Endodermal cell (in vitro differentiated cells): ENCODE measurements at places on chromosomes 6 and 20.

DNA sequence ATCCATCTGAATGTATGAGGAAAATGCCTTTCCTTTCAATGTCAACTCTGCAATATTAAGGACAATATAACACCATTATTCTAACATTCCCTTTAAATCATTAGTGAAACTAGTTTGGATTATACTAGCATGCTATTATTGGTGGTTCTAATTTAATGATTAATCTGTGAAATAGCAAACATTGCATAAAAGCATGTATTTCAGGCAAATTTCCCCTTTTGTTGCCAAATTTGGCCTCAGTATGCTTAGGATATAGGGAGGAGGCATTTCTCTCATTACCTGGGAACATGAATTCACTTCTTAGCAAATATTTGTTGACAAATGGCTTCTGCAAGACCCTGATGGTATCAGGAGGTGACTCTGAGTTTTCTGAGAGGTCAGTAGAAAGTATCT is 1.6 kb downstream of the TPMT start:
- DNase-seq, result no peak

GRCh38 chr20:20130399-20130798 is 78.1 kb downstream of the CFAP61 start:
- peak; percentile 57 for DNase-seq

DNA sequence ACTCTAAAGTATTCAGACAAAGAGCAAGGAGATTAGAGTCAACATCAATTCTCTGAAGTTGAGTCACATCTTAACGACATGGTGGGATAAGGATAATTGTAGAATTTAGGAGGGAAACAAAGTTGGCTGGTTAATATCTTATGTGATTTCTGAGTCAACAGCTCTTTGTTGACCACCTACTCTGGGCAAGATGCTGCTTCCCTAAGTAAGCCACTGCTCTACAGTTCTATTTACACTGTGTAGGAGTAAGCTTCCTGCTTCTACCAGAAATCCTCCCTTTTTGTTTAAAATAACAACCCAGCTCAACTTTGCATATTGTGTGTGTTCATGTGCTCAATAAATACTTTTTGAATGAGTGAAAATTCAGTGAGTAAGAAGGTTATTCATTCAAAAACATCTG is 3.1 kb downstream of the HS3ST5 start:
- no peak for DNase-seq

- DNase-seq, result no peak
Observed at GRCh38 chr6:131638013-131638412, 911 bp downstream of the ENPP3 start.

DNA sequence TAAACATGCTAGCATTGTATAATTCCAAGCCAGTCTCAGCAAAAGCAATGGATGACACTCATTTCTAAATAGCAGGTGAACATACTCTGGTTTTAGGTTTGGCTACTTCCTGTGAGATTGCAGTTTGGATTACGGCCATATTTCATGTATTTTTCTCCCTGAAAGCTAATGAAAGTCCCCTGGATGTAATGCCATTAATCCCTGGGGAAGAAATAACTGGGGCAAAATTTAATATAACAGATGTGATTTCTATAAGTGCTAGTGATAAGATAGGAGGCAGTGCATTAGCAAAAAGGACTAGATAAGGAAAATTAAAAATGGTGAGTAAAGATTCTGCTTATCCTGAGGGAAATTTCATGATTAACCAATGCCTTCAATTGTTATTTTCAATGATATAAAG is 238.2 kb downstream of the ADGRB3 start:
- DNase-seq, result no peak

GRCh38 chr6:44734886-44735629 is 347.6 kb downstream of the CDC5L start:
- no peak for DNase-seq

GRCh38 chr6:36853325-36853724 is 14.1 kb upstream of the CPNE5 start:
- DNase-seq, result peak; percentile 31

GRCh38 chr6:154450498-154450897 is 60.0 kb downstream of the CNKSR3 start:
- DNase-seq, result no peak

- no peak for DNase-seq
Observed at GRCh38 chr6:78867020-78867369, 356 bp upstream of the IRAK1BP1 start.

- no peak for DNase-seq
Observed at GRCh38 chr20:15440049-15440820, 1102.8 kb upstream of the FLRT3 start.

GRCh38 chr6:141174932-141175331 is 957.8 kb upstream of the GJE1 start:
- DNase-seq, result no peak

GRCh38 chr6:151108548-151108947 is 131.2 kb upstream of the AKAP12 start:
- peak; percentile 55 for DNase-seq

GRCh38 chr6:4280707-4281106 is 145.3 kb upstream of the ECI2 start:
- peak; percentile 26 for DNase-seq

GRCh38 chr6:30887901-30888815 is 3.8 kb downstream of the DDR1 start:
- no peak for DNase-seq

DNA sequence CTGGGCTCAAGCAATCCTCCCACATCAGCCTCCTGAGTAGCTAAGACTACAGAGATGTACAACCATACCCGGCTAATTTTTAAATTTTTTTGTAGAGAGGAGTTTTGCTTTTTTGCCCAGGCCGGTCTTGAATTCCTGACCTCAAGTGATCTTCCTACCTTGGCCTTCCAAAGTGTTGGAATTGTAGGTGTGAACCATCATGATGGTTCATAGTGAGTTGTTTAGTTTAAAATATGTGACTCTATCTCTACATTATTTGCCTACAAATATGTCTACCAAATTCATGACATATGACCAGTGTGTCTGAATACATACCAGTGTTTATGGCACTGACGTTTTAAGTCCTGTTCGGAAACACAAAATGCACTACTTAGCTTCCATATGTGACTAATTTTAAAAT is 154.9 kb downstream of the GMPR start:
- no peak for DNase-seq

- no peak for DNase-seq
Observed at GRCh38 chr6:52616059-52616690, 39.3 kb upstream of the TRAM2 start.

- DNase-seq, result peak; percentile 99
Observed at GRCh38 chr20:31833130-31833930, 12.1 kb downstream of the FOXS1 start.

- no peak for DNase-seq
Observed at GRCh38 chr6:108699290-108700041, 138.7 kb downstream of the FOXO3 start.

DNA sequence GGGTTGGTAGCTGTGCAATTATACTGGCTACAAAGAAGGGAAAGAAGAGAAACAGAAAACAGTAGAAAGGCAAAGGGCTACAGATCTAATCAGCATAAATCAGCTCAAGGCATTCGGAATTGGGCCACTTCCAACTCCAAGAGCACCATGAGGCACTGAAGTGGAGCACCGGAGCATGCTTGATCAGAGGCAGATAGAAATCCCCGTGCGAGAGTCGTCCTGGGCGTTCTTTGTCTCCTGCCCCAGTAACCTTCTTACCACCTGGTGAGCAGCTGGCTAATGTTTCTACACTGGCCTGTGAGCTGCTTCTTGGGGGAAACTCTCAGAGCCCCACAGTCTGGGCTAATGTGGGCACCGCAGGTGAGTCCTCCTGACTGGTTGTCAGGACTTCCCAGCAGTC is 16.7 kb downstream of the NEDD9 start:
- DNase-seq, result no peak

- no peak for DNase-seq
Observed at GRCh38 chr6:73394577-73395354, at the start of gene DDX43. Gene DDX43 (plus strand): TSS chr6:73394828. CDS start chr6:73394906, 78 bp downstream.

DNA sequence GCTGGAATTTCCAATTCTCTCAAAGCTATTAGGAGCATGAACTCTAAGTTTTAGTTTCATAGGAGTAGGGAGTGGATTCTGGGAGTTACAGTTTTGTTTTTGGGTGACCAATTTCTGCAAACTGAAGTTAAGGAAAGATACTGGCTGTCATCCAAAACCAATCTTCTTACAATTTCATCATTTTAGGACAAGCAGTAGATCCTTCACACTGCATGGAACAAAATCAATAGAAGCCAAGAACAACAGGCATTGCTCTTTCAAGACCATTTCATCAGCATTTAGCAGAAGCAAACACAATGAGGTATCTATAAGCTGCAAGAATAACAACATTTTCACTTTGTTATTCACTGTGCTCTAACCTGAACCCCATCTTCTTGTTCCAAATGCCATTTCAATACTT is 173.0 kb downstream of the GMDS start:
- no peak for DNase-seq

GRCh38 chr6:26033941-26034354 is 53.3 kb upstream of the HFE start:
- DNase-seq, result peak; percentile 71

DNA sequence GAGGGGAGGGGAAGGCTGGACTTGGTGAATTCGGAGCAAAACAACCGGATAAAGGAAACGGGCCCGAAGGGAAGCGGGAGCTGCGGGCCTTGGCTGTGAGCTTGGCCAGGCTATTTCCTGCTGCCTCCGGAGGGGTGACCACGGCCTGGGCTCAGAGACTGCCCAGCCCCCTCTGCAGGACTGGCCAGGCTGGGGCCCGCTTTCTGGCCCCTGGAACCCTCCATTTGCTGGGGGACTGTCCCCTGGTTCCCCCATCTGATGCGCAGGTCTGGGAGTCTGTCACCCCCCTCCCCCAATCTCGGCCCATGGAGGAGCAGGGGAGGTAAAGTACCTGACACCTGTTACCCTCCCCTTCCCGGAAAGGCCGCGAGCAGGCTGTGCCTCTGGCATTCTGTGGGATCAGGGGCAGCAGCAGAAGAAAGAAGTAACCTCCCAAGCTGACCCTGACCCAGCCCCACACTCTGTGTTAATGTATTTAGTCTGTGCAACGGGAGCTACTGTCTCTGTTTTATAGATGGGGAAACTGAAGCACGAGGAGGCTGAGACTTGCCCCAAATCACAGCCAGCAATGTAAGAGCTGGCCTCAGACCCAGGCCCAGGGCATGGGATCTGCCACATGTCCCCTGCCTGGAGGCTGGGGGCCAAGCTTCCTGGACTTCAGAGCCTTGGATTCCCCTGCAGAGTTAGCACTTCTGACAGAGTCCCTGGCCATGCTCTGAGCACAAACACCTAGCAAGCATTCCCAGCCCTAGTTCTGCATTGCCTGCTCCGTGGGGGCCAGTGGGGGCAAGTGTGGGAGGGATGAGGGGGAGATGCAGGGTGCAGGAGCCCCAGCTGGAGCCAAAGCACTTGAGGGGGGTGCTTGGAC is 3.5 kb downstream of the C20orf204 start:
- DNase-seq, result no peak

DNA sequence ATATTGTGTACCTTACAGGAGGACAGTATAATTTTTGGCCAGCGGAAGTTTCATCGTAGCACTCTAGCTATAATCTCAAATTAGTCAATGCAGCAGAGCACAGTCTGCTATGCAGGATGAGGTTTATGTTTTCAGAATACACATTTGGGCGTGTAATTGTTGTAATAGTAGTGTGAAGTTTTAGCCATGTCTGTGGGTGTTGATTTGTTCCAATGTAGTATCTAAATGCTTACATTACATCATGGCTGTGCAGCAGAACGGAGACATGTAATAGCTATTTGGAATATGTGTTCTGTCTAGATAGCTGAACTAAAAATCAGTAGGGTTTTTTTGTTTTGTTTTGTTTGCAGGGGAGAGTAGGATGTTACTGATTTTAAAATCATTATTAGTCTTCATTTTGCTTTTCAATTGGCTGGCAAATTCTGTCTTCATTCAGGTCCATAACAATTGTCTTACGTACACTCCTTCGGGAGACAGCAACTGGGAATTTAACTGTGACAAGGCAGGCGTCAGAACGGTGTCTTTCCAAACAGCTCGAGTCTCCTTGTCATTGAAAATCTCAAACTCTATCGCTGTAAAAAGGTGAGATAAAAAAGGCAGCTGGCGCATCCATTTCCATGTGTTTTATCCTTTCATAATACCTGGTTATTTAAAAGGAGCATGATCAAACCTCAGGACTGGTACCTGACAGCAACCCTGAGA is 65.1 kb upstream of the CDH4 start:
- no peak for DNase-seq

GRCh38 chr6:144286503-144287393 is 1.6 kb downstream of the UTRN start:
- DNase-seq, result peak; percentile 94
